ENCODE measurements at places on chromosomes 4 and X.

DNA sequence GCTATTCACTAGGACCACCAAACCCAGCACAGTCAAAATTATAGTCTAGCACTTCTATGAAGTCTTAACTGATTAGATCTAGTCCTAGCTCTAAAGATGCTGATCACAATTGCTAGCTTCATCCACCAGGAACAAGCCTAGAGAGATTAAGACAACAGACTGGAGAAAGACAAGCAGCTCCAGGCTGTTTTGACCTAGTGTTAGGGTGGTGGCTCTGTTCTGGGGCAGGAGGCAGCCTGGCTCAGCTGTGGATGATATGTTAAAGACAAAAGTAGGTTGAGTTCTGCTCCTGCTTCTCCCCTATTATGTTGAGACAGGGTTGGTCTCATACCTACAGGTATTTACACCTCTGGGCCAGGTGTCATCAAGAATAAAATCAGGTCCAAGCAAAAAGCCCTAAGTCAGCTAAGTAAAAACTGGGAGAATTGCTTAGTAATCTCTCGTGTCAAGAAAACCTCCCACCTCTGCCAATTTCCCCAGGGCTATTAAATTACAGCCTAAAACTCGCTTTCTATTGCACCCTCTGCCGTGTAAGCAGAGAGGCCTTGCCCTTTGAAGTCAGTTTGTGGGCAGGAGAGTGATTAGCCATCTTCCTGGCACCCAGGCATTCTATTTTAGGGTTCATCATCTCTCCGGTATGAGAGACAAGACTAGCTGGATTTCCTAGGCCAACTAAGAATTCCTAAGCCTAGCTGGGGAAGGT is 39.9 kb downstream of the RAB40AL start:
- no peak for DNase-seq

DNA sequence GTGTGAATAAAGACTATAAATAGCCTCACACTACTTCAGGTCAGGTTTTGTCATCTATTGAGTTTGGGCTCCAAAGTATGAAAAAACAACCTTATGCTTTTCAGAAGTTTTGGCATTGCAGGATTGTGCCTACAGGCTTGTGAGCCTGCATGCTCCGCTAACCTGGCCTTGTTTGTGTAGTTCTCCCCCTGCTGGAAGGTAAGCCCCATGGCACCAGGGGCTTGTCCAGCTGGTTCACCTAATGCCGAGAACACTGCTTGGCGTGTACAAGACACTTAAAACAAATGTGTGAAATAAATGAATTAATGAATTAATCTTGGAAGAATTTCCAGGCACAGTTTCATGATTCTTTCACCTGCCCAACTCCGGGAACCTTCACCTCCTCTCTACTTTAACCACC is 1.8 kb upstream of the HSD17B10 start:
- peak; percentile 51 for DNase-seq

DNA sequence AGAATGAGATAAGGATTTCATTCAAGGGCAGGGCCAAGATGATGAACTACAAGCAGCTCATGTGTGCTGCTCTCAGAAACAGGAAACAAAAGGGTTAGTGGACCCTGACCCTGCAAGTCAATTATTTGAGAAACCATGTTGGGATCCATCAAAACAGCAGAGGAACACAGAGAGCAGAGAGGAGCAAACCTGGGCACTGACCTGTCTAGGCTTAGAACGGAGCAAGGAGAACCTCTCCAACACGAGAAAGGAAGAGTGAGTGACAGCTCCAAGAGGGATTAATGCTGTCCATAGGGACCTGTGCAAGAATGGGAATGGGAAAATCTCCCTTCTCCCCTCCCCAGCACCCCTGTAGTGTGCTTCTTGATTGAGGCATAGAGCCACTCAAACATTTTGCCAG is 53.9 kb upstream of the UGT2B4 start:
- no peak for DNase-seq

GRCh38 chr4:10047967-10048366 is 26.7 kb upstream of the SLC2A9 start:
- DNase-seq, result no peak

GRCh38 chrX:35919536-35920309 is at the start of gene CFAP47:
Gene CFAP47 (plus strand): TSS chrX:35919734. CDS start chrX:35919800, 66 bp downstream.
- no peak for DNase-seq

Measured in activated CD4-positive, alpha-beta T cell treated with anti-CD3 and anti-CD28 coated beads, Interleukin-2, amount 50 U/mL, for 1 hour (primary cell).